ENCODE measurements at places on chromosomes 2 and 18. TPM values are rescaled to one million over a fixed set of nuclear protein-coding genes. Genes with fewer than 3 reads are reported as not detected.

Gene AGXT
- not detected for total RNA-seq

Gene ITGB6
- total RNA-seq = not detected

Gene TMEM198
- total RNA-seq = 2.6 TPM

GRCh38 chr2:60739156-60739555, 16.9 kb upstream of the PAPOLG start:
- no peak overlapping the region for H3K27ac ChIP-seq
- peaks cover 6% of the 10 kb centered on the region for H3K4me1 ChIP-seq
- DNase-seq = no peak
- peaks cover 24% of the 10 kb centered on the region for H3K27me3 ChIP-seq

DNA sequence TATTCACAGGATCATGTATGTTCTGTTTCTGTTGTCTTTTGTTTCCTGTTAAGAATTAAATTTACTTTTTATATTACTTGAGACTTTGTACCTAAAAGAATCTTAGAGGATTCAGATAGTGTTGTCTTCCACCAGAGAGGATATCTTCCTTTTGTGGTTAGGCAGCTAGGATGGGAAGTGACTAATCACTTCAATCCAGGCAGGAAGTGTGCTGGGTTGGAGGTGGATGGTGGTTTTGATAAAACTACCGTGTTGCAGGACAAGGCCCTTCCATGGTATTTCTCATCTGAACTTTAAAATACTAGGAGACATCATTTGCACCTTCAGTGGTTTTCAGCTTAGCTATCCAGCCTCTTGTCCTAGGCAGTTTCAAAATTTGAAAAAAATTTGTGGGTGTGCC, 728.6 kb upstream of the CDH2 start:
- no peaks in the 10 kb centered on the region for H3K27me3 ChIP-seq
- no peak overlapping the region for H3K4me3 ChIP-seq
- no peak for DNase-seq
- no peaks in the 10 kb centered on the region for H3K36me3 ChIP-seq
- H3K27ac ChIP-seq = no peak overlapping the region
- no peaks in the 10 kb centered on the region for H3K4me1 ChIP-seq

GRCh38 chr2:223894009-223894408, 51.1 kb downstream of the WDFY1 start:
- no peak overlapping the region for H3K4me3 ChIP-seq
- no peak for DNase-seq
- H3K27me3 ChIP-seq = no peaks in the 10 kb centered on the region
- H3K27ac ChIP-seq = no peak overlapping the region
- peaks cover 52% of the 10 kb centered on the region for H3K36me3 ChIP-seq

GRCh38 chr2:222424729-222425671, 657 bp downstream of the SGPP2 start:
- peaks cover 7% of the 10 kb centered on the region for H3K27me3 ChIP-seq
- peaks cover 24% of the 10 kb centered on the region for H3K36me3 ChIP-seq
- H3K4me3 ChIP-seq = peak overlapping the region; percentile 90
- peak; percentile 72 for DNase-seq
- H3K27ac ChIP-seq = peak overlapping the region; percentile 85
- peaks cover 61% of the 10 kb centered on the region for H3K4me1 ChIP-seq

- peaks cover 66% of the 10 kb centered on the region for H3K4me1 ChIP-seq
- peak; percentile 28 for DNase-seq
- peaks cover 19% of the 10 kb centered on the region for H3K36me3 ChIP-seq
- H3K4me3 ChIP-seq = peak overlapping the region; percentile 77
- H3K27me3 ChIP-seq = no peaks in the 10 kb centered on the region
- peak overlapping the region; percentile 98 for H3K27ac ChIP-seq
Observed at GRCh38 chr2:85854166-85854509, 34.7 kb downstream of the ST3GAL5 start.

DNA sequence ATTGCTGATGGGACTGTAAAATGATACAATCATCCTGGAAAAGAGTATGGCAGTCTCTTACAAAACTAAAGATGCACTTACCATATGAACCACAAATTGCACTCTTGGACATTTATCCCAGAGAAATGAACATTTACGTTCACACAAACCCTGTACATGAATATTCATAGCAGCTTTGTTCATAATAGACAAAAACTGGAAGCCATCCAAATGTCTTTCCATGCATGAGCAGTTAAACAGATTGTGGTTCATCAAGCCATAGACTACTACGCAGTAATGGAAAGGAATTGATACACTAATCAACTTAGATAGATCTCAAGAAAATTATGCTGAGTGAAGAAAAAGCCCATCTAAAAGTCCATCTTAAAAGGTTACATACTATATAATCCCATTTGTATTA, 156.1 kb upstream of the SLC39A10 start:
- DNase-seq = no peak
- no peaks in the 10 kb centered on the region for H3K27me3 ChIP-seq
- peaks cover 35% of the 10 kb centered on the region for H3K4me1 ChIP-seq
- no peaks in the 10 kb centered on the region for H3K36me3 ChIP-seq
- H3K4me3 ChIP-seq = no peak overlapping the region
- H3K27ac ChIP-seq = no peak overlapping the region

DNA sequence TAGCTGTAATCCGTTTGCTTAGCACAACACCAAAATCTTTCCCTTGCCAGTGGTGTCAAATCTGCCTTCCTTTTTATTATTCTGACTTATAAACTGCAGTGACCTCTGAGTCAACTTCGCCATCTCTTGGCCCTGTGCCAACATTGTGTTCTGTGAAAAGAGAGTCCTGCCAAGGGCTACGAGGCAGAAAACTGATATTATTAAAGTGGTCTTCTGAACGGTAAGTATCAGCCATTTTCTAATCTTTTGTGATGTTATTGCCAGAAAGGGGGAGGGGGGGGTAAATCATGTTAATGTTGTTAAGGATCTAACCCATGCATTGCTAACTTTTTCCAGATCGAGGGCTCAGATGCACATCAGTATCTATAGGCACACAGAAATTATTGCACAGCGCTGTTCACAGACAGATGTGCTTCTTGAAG, 121.5 kb upstream of the LTBP1 start:
- H3K4me3 ChIP-seq = no peak overlapping the region
- H3K36me3 ChIP-seq = peaks cover 13% of the 10 kb centered on the region
- no peak for DNase-seq
- H3K27me3 ChIP-seq = no peaks in the 10 kb centered on the region
- no peak overlapping the region for H3K27ac ChIP-seq

DNA sequence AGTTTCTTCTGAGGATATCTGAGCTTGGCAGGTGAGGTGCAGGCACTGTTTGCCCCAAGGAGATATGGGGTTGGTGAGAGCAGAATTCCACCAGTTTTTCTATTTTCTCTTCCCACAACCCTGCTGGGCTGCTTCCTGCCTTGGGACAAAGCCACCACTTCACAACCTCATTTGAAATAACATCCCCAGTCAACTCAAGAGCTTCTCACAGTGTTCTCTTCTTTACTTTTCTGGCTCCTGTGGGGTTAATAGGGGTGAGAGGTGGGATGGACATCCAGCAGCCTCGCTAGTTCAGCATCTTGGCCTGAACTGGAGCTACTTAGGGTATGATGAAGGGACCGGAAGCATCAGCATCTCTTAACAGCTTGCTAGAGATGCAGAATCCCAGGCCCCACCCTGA, 106.3 kb downstream of the SLC4A3 start:
- H3K4me3 ChIP-seq = no peak overlapping the region
- no peaks in the 10 kb centered on the region for H3K4me1 ChIP-seq
- no peak overlapping the region for H3K27ac ChIP-seq
- DNase-seq = no peak
- H3K27me3 ChIP-seq = peaks cover 9% of the 10 kb centered on the region

Gene LAMA1
- not detected for total RNA-seq

DNA sequence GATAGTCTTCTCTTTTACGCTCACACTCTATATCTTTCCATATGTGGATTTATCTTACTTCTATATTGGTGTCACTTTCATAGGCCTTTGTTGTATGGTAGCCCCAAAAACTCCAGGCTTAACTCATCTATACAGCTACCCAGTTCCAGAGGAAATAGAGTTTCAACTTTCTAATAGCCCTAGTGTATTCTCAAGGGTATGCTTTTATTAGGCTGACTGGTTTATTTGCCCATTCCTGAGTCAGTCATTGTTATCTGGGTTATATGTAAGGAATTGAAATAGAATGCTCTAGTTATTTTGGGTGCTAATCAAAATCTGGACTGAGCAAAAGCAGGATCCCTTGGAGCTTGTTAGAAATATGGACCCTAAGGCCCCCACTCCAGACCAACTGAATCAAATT, 307.4 kb upstream of the KCNJ3 start:
- H3K27ac ChIP-seq = no peak overlapping the region
- H3K4me1 ChIP-seq = no peaks in the 10 kb centered on the region
- H3K27me3 ChIP-seq = no peaks in the 10 kb centered on the region
- no peak for DNase-seq
- H3K36me3 ChIP-seq = no peaks in the 10 kb centered on the region

GRCh38 chr2:74676331-74676730, 22.3 kb downstream of the SEMA4F start:
- H3K4me3 ChIP-seq = no peak overlapping the region
- no peaks in the 10 kb centered on the region for H3K4me1 ChIP-seq
- H3K27ac ChIP-seq = no peak overlapping the region
- peaks cover 21% of the 10 kb centered on the region for H3K36me3 ChIP-seq

Gene ZNF521
- total RNA-seq = not detected

DNA sequence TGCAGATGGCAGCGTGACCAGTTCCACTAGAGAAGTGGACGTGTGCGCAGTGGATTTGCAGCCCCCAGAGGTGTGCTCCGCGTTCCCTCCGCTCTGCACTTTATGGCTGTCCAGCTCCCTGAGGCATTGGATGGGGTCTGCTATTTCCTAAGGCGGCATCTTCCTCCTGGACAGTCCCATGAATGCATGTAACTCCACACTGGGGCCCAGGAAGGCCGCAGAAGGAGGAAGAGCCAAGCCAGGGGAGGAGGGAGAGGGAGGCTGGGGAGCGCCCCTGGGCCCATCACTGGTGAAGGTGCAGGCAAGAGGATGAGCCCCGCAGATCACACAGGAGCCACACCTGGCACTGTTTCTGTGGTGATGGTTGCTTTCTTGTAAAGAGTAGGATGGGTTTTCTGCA, 99.1 kb downstream of the PTGR3 start:
- H3K4me3 ChIP-seq = no peak overlapping the region
- no peak overlapping the region for H3K27ac ChIP-seq
- no peak for DNase-seq
- H3K27me3 ChIP-seq = no peaks in the 10 kb centered on the region
- H3K4me1 ChIP-seq = no peaks in the 10 kb centered on the region

Gene NCKAP5
- total RNA-seq = not detected

- no peaks in the 10 kb centered on the region for H3K27me3 ChIP-seq
- peaks cover 2% of the 10 kb centered on the region for H3K4me1 ChIP-seq
- H3K4me3 ChIP-seq = no peak overlapping the region
- H3K36me3 ChIP-seq = no peaks in the 10 kb centered on the region
- no peak for DNase-seq
Observed at GRCh38 chr2:28664120-28664842, 87.3 kb upstream of the PPP1CB start.

- no peak overlapping the region for H3K4me3 ChIP-seq
- no peak for DNase-seq
- H3K4me1 ChIP-seq = no peaks in the 10 kb centered on the region
Observed at GRCh38 chr18:43180814-43181213, 65.3 kb upstream of the RIT2 start.

- H3K27ac ChIP-seq = no peak overlapping the region
- H3K4me1 ChIP-seq = peaks cover 11% of the 10 kb centered on the region
- H3K4me3 ChIP-seq = no peak overlapping the region
- peaks cover 8% of the 10 kb centered on the region for H3K36me3 ChIP-seq
Observed at GRCh38 chr2:71130905-71131244, 441 bp downstream of the MPHOSPH10 start.

DNA sequence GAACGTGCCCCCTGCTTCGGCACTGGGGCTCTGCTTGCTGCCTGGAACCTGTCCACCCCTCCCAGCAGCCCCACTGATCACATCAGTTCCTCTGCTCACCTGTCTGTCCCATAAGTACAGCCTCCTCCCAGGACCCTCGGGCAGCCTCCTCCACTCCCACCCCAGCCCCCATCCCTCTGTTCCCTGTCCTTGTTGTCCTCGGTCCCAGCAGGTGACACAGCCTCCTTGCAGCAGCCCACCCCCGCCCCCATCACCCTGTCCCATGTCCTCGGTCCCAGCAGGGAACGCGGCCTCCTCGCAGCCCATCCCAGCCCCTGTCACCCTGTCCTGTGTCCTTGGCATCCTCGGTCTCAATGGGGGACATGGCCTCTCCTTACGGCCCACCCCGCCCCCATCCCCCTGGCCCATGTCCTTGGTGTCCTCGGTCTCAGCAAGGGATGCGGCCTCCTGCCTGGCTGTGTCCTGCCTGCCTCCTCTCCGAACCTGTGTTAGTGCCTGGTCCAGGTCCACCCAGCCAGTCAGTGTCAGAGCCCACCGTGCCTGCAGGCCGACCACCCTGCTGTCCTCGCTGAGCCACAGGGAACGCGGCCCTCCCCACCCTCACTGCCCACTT, 4.3 kb upstream of the OTOS start:
- no peak overlapping the region for H3K27ac ChIP-seq
- H3K4me3 ChIP-seq = no peak overlapping the region
- H3K4me1 ChIP-seq = no peaks in the 10 kb centered on the region

DNA sequence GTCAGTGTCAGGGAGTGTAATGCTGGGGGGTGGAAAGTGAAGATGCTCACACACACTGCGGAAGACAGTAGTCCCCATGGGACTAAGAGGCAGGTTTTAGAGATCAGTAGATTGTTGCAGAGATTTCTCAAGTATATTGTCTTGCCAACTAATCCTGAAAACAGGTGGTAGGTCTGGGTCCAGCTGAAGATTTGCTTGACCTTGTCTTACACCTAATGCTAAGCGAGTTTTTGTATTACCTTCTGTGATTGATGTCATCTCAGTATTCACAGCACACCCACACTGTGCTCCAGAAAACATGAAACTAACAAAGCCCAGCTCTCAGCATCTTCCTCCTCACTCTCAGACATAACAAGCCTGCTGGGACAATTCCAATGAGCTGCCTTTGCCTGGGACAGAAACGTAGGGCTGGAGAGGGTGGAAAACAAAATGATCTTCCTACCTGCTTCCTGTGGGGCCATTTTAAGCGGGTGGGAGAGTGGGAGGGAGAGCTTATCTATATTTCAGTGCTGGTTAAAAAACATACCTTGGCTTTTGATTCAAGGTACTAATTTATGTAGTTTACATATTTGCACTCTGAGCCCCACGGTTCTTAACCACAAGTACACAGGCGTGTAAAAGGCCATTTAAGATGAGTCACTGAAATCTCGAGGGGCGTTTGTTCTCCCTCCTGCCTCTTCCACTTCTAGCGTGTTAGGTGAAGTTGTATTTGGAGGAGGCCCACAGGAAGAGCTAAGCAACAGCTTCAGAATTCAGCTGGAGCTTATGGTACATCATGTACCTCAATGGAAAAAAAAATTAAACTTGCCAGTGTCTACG, 23.1 kb upstream of the RBMS1 start:
- peaks cover 33% of the 10 kb centered on the region for H3K4me1 ChIP-seq
- no peak overlapping the region for H3K4me3 ChIP-seq
- DNase-seq = peak; percentile 26
- no peaks in the 10 kb centered on the region for H3K27me3 ChIP-seq

Gene LRRC30
- total RNA-seq = not detected

DNA sequence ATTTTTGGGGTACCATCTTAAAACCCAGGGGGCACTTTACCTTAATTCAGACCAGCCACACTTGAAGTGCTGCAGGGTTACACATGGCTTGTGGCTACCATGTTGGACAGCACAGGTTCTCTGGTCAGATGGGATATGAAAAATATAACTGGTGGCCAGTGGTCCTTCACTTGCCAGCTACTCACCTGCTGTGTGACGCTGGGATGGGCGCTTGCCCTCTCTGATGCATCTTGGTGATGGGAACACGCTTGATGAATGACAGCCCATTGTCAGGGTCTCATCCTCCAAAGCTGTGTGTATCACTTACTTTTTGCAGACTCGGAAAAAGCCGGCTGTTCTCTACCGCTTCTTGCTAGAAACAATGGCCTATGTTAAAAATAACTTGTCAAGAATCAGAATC, 22.5 kb downstream of the HJURP start:
- peak; percentile 3 for DNase-seq
- H3K36me3 ChIP-seq = peaks cover 28% of the 10 kb centered on the region
- no peak overlapping the region for H3K27ac ChIP-seq
- no peaks in the 10 kb centered on the region for H3K4me1 ChIP-seq
